H4 (cell line): ENCODE measurements at places on chromosomes 7 and 10. TPM values are rescaled to one million over a fixed set of nuclear protein-coding genes. Genes with fewer than 3 reads are reported as not detected.

The ADRA2A gene
- not detected in 2 replicates for total RNA-seq

DNA sequence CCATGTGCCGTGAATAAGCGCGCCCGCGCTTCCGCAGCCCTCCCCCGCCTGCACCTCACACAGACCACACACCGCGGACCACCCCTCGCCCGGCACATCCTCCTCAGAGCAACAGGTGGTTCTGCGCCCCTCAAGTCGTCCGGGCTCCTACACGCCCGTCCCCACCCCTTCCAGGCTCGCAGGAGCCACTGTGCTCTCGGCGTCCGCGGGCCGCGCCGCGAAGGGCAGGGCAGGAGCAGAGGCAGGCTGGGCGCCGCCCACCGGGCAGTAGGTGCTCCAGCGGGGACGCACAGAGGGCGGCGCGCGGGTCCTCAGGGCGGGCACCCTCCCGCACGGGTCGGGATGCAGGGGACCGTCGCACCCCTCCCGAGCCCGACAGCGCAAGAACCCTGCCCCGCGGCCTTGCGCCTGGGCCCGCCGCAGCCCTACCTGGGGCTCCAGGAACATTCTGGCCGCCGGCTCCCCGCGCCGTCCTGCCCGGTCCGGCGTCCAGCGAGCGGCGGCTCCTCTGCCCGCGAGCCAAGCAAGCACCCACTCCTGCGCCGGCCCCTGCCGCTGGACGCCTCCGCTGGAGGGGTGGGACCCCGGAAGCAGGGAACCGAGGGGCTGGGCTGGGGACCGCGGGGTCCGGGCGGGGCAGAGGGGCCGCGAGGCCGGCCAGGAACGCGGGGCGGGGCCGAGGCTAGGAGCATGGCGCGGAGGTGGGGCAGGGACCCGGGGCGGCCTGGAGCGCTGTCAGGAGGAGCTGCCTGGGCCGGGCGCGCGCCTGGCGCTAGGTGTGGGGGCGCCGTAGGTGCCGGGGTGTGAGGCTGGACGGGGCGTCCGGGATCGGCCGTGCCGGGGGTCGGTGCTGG is 37.4 kb downstream of the RASGEF1A start:
- no peak for DNase-seq

The GATA3 gene
- total RNA-seq: 0.21 and 0.64 TPM in 2 replicates

- peak; percentile 31 for DNase-seq
These were observed 26.9 kb upstream of the TRIM56 start for GRCh38 chr7:101058355-101058754.

GRCh38 chr7:50367100-50367499 is 62.6 kb downstream of the IKZF1 start:
- DNase-seq: no peak

The TMEM270 gene
- 0.21 TPM in 1 of 2 replicates, not detected in the other for total RNA-seq

The UCN3 gene
- not detected in 2 replicates for total RNA-seq

The NRBF2 gene
- 27.8 and 37.6 TPM in 2 replicates for total RNA-seq

DNA sequence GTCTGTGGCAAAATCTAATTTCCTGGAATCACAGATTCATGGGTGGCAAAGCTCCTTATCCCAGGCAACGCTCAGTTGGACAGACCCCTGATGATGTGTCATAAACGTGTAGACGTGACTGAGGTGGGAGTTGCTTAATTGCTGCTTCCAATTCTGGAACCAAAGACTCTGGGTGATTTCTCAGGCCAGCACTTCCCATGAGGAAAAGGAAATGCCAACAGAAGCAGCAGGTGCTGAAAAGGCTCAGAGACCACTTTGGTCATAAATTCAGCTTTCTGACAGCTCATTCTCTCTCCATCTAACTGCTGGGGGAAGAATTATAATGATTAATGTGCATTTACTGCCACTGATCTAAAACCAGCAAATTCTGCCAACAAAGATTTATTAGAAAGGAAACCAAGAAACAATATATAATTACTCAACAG is 88.7 kb downstream of the OSBPL3 start:
- DNase-seq: no peak

The CYP51A1 gene
- total RNA-seq: 146 and 147 TPM in 2 replicates

The ADIRF gene
- not detected in 2 replicates for total RNA-seq

DNA sequence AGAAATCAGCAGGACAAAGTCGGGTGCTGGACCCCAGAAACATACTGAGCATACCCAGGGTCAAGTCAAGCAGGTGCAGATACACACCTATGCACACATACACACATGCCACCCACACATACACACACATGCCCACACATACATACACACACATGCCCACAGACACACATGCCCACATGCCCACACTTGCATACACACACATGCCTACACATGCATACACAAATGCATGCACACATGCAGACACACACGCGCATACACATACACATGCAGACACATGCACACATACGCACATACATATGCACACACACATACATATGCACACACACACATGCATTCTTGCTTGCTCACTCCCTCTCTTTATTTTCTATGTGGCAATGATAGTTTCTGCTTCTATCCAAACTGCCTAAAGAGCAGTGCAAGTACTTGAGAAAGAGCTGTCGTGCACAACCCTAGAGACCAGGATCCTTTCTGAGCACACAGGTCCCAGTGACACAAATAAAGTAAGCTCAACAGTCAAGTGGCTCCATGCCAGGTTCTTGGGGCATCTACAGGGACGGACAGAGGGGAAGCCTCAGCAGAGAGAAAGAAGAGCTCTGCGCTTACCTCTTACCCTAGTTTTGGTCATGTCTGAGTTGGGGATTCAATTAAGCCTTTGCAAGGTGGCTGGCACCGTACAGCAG is 83.7 kb downstream of the EBF3 start:
- no peak for DNase-seq

DNA sequence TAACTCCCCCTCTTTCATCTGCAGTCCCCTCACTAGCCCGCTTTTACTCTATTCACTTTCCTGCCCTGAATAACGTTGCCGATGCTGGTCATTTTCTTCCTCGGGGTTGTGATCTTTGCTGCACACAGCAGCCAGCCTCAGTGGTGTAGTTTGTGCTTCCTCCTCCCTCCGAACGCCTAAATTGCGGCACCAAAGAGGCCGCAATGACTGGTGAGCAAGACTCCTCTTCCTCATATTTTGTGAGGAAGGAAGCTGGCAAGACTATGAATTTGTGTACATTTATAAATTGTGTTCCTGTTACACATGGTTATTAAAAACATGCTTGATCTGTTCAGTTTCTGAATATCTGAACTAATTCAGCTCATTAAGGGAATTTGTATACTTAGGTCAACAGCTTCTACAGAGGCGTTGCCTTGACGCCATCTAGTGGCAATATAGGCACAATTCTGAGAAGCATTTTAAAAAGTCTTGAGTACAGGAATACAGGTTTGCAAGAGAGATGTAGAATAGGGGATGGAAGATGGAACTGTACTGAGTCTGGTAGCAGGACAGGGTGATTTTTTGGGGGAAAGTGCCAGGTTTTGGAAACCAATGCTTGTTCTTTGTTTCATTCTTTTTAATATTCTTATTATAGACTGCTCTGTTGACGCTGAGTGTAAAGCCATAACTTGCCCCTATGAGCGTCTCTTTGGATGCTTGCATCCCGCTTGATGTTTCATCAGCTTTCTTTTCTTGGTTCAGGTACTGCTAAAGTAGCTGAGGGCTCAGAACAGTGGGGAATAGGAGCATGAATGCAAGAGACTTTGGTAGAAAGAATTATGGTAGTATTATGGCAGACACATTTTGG is 4.1 kb upstream of the TAS2R5 start:
- peak; percentile 57 for DNase-seq

DNA sequence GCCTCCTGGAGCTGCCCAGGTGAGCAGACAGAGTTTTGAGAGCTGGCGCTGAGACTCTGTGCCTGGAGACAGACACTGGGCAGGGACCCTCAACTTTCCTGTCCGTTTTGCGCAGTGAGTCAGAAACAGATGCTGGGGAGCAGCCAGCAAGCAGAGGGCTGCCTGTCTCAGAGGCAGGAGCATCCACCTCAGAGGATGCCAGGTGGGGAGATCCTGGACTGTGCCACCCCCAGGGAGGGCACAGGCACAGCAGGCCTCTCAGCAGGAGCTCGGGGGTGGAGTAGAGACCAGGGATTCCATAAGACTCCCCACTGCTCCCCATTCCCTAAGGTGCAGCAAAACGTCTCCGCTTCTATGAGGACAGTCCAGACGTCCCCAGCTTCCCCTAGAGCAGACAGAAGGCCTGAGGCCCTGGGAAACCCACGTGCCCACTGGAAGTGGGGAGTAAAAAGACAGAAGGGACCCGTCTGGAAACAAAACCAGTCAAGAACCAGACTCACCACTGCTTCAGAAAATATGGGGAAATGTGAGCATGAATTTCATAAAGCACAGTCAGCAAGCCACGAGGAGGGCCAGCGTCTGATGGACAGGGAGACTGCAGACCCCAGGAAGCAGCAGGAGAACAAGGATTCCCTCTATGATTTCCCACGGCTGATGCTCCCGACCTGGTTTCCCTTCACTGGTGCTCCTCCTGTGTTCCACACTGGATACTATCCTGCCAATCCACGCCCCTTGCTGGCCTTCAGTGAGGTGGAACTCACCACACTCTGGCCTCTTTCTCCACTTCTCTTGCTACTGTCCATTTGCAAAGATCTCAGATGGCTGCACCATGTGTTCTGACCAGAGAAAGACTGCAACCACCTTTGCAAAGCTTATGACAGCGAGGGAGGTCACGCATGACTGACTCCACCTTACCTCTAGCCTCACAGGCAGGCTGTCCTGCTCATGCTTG is 151.3 kb upstream of the FAM20C start:
- no peak for DNase-seq

DNA sequence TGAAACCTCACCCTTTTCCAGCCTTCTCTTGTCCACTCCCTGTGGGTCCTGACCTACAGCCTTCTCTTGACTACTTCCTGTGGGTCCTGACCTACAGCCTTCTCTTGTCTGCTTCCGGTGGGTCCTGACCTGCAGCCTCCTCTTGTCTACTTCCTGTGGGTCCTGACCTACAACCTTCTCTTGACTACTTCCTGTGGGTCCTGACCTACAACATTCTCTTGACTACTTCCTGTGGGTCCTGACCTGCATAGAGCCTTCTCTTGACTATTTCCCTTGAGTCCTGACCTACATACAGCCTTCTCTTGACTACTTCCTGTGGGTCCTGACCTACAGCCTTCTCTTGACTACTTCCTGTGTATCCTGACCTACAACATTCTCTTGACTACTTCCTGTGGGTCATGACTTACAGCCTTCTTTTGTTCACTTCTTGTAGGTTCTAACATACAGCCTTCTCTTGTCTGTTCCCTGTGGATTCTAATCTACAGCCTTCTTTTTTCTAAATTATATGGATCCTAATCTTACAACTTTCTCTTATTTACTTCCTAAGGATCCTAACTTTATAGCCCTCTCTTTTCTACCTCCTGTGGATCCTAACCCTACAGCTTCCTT is 36.5 kb downstream of the C10orf71 start:
- DNase-seq: no peak

DNA sequence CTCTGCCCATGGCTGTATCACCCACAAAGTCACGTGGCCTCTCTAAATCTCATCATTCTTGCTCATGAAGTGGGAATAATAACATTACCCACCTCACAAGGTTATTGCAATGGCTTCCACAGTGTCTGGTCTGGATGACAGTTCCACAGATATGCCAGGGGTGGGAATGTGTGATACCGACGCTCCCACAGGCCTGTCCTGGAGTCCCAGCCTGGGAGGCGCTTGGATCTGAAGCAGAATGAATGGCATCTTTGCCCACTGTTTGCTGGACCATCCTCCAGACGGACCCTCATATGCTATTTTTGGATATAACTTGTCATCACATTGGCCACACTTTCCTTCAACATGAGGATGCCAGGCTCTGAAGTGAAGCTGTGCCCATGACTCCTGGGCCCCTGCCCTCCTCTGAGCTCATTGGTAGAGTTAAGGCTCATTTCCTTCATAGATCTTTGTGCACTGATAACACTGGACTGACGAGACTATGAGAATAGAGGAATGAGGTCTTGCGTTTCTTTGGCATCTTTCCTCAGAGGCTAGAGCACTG is 279.8 kb upstream of the ZNF32 start:
- DNase-seq: no peak

DNA sequence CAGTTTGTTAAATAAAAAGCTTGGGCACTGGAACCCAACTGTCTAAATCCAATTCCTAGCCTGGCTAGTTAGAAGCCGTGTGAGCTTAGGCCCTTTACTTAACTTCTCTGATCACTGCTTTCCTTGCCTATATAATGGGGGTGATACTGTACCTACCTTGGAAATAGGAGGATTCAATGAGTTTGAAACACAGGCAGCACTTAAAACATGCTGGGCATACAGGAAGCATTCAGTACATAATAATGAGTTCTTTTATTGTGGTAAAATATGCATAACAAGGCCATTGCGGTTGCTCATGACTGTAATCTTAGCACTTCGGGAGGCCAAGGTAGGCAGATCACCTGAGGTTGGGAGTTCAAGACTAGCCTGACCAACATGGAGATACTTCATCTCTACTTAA is 47.4 kb upstream of the SEPHS1 start:
- no peak for DNase-seq
